NCI-H1694 treated with DMSO at 0.1 percent for 48 hours (cell line): ENCODE measurements at places on chromosomes 12 and 14.
A peak's percentile ranks its signal among the peaks of the same experiment; 100 is the strongest.

- DNase-seq: no peak
Observed at GRCh38 chr12:132219323-132219722, 75.1 kb downstream of the NOC4L start.

DNA sequence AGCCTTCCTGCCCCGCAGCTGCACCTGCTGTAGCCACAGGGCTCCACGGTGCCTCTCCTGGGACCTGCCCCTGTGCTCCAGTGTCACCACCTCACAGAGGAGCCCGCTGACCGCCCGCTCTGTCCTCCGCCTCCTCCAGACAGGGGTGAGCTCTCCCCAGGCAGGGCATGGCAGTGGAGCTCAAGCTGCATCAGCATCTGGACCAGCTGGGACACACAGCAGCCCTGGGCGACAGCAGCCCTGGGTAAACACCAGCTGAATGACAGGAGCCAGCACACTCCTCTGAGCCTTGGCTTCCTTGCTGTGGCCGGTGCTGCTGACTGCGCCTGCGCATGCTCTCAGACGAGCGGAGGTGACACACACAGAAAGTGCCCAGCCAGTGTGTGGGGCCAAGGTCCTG lies 22.0 kb downstream of the CHGA start:
- peak; percentile 77 for DNase-seq

GRCh38 chr14:85663256-85663655 lies 133.3 kb downstream of the FLRT2 start:
- DNase-seq: no peak

DNA sequence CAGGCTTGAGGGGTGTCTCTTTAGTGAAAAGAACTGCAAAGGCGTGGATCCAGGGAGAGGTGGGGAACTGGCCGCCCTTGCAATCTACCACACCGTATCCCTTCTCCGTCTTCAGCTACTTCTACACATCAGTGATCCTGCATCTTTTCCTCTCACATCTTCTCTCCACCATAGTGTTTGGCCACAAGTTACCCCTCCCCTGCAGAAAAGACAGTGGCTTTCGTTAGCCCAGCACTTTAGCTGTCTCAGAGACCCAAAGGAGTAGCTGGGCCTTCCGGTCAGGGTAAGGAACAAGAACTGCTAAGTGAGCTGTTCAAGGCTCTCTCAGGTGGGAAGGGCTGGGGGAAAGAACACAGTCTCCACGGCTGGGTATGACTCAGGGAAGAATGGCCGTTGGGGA lies 158.4 kb downstream of the NDUFA12 start:
- no peak for DNase-seq

GRCh38 chr14:96616161-96616721 lies 114.1 kb downstream of the PAPOLA start:
- no peak for DNase-seq

DNA sequence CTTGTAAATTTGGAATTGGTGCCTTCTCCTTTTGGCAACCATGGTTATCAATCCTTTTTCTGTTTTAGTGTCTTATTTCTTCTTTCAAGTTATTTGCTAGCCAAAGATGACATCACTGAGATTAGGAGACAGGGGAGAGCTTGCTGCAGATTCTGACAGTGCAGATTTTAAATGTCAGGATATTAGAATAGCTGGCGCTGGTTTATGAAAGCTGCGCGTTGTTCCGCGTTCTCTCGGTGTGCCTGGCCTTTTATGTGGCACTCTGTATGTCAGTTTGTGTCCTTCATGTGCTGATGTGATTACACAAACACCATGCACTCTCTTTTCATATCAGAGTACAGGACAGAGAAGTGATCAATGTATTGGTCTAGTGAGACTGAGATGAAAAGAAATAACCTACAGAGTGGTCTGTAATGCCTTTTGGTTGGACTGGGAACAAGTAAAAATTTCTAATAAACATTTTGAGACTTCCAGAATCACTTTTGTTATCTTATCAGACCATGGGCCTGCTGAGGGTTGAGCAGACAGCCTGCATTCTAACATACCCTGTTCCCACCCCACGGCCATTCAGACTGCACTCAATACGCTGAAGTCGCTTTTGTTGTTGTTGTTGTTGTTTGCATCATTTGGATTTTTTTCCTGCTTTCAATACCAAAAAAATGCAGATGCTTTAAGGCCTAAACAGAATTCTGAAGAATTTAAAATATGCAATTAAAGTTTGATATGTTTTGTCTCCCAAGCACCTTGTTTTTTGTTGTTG lies 49.7 kb upstream of the TRAF3 start:
- DNase-seq: no peak

DNA sequence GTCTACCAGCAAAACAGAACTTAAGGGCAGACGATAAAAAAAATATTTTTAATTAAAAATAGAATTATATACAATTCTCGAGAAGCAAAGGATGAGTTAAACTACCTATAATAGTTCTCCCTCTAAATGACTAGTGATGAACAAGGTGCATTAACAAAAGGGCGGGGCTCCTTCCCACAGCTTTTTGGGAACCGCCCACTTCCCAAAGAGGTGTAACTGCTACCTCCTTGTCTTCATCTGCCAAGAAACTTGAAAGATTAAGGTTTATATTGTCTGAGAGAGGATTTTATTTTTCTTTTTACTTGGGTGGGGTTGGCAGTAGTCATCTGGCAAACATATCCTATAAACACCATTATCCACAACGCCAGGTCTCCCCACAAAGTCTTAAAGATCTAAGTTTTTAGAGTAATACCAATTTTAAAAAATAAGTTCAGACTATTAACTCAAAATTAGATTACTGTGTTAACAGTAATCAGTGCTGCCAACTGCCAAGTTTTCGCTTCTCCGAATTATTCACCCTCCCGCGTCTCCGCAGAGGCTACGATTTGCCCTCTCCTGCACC lies 938 bp downstream of the RALGAPA1 start:
- DNase-seq: no peak

- DNase-seq: no peak
Observed at GRCh38 chr12:45216983-45217485, 1.1 kb downstream of the ANO6 start.
